Activated CD4-positive, alpha-beta memory T cell treated with anti-CD3 and anti-CD28 coated beads, Interleukin-2, amount 10 ng/mL, durations not matched to agents 7 days and 5 days (primary cell): ENCODE measurements at places on chromosomes 3 and 15. TPM values are rescaled to one million over a fixed set of nuclear protein-coding genes. Genes with fewer than 3 reads are reported as not detected.

The IQCF5 gene
- total RNA-seq: not detected

The MOBP gene
- not detected for total RNA-seq

The UBE2E2 gene
- total RNA-seq: 0.55 TPM

The VWA5B2 gene
- not detected for total RNA-seq

The SH2D7 gene
- not detected for total RNA-seq

The PPP4R2 gene
- 106 TPM for total RNA-seq

The TBC1D21 gene
- total RNA-seq: not detected

The CYP19A1 gene
- total RNA-seq: not detected

The ELL3 gene
- 0.25 TPM for total RNA-seq

The APEH gene
- total RNA-seq: 132 TPM

The PATL2 gene
- total RNA-seq: 36.8 TPM

The TP63 gene
- total RNA-seq: 1.7 TPM

The TMEM44 gene
- total RNA-seq: 7.1 TPM

The C2CD4B gene
- total RNA-seq: 0.23 TPM

The USP50 gene
- total RNA-seq: not detected

The BOC gene
- total RNA-seq: not detected

The NR2F2 gene
- total RNA-seq: not detected

The LEKR1 gene
- total RNA-seq: 1.4 TPM

The TNFSF10 gene
- 119 TPM for total RNA-seq

The CEP97 gene
- 25.8 TPM for total RNA-seq

The CHRNA3 gene
- not detected for total RNA-seq

The AQP9 gene
- total RNA-seq: not detected

The EXD1 gene
- not detected for total RNA-seq

The GDPGP1 gene
- 10.3 TPM for total RNA-seq

The SEMA5B gene
- not detected for total RNA-seq

The DPPA4 gene
- not detected for total RNA-seq

The SNUPN gene
- total RNA-seq: 30.9 TPM

The CAMKV gene
- total RNA-seq: not detected

The FAM107A gene
- not detected for total RNA-seq

The LIPC gene
- 0.60 TPM for total RNA-seq

The CDHR4 gene
- not detected for total RNA-seq

The CTXN2 gene
- not detected for total RNA-seq

The TTC14 gene
- 68.7 TPM for total RNA-seq
